Activated naive CD4-positive, alpha-beta T cell (primary cell): ENCODE measurements at places on chromosomes 1 and 21.

DNA sequence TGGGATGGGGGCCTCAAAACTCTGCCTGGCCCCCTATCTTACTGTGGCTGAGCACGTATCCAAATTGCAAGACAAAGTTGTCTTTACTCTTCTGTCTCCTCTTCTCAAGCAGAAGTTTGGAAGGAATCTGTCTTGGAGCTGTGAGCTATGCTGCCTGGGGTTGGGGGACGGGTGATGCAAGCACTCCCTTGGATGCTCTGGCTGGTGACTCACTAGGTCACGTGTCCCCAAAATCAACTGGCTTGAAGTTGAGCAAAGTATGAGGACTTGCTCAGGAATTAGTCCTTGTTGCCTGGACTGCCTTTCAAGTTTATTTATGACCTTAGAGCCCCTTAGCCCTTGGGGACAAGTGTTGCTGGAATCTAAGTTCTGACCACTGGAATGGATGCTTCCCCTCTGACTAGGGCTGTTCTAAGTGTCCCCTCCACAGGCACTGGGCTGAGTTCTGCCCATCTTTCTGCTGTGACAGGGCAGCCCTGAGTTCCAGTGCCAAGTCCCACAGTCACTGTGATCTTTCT, 269.5 kb downstream of the HHAT start:
- no peak for DNase-seq

GRCh38 chr1:197862221-197862620, 40.2 kb upstream of the C1orf53 start:
- no peak for DNase-seq

- no peak for DNase-seq
Measured at GRCh38 chr1:55131218-55131617, 83.9 kb downstream of the USP24 start.

GRCh38 chr1:31122741-31123140, 57.2 kb upstream of the PUM1 start:
- DNase-seq = no peak

DNA sequence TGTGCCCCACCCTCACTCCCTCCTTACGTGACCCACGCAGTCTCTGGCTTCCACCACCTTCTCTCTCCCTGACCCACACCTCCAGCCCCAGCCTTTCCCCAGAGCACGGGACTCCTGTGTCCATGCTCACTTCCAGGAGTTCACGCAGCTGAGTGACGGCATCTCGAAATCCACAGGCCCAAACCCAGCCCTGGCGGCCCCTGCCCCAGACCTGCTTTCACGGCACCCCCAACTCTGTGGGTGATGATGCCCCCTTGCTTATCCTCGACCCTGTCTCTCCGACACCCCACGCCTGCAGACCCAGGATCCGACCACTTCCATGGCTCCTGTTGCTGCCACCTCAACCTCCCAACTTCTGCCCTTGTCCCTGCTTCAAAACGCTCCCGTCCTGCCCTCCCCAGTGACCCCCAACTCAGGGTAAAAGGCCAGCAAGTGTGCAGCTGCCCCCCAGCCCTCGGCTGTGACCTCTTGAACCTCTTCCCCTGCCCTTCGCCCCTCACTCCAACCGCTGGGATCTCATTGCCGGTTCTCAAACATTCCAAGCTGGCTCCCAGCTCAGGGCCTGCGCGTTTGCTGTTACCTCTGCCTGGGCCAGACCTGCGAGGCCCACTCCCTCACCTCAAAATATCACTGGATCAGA, 30.4 kb upstream of the LAPTM5 start:
- DNase-seq = no peak

GRCh38 chr1:218112862-218113261, 172.2 kb upstream of the RRP15 start:
- no peak for DNase-seq

DNA sequence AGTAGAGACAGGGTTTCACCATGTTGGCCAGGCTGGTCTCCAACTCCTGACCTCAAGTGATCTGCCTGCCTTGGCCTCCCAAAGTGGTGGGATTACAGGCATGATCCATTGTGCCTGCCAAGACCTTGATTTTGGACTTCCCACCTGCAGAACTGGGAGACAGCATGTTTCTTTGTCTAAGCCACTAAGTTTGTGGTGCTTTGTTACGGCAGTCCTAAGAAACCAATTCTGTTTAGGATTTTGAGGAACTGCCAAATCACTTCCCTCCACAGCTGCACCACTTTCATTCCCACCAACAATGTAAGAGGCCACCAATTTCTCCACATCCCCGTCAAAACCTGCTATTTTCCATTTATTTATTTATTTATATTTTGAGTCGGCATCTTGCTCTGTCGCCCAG, 46.1 kb downstream of the CHAF1B start:
- DNase-seq = no peak

DNA sequence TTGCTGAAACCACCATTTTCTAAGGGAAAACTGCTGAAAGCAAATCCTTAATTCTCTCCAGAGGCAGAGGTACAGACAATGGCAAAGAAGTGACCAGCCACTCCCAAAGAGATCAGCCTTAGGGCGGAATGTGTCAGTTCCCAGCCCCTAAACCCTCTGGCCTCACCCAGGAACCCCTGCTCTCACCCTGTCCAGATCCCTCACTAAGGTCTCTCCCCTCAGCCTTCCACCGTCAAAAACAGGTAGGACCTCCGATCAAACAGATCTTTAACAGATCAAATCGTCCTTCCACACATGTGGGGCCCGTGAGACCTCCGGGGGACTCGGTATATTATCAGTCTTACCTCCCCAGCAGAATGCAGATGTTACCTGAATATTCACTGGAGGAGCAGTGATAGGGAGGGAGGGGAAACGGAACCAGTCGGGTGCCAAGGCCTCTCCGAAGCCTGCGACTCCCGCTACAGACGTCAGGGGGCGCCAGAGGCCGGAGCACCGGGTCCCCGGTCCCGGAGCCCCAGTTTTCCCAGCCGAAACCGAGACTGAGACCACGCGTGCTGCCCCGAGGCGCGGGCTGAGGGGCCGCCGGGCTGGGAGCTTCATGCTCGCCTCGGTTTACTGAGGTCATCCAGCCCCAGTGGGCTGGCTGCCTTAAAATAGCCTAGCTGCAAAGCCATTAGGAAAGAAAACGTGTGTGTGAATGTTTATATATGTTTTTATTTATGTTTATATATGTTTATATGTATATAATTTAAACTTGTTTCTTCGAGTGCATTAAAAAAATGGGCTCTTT, 23.6 kb downstream of the GPA33 start:
- peak; percentile 81 for DNase-seq

DNA sequence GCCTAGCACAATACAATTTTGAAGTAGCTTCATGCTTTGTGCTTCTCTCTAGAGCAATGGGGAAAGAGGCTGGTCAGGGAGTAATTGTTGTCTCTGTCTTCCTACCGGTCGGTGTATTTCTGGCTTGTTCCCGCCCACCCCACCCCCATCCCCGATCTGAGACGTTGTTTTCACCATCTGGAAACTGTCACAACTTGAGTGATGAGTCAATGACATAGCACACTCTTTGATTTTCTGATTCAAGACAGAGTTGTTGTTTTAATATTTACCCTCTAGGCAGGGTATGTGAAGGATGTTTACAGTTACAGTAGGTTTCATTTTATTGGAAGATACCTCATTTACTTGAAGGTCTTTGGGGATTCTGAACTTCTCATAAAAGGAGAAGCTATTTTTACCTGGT, 7.0 kb downstream of the IL12RB2 start:
- no peak for DNase-seq

GRCh38 chr1:157466011-157466410, 86.3 kb downstream of the FCRL5 start:
- DNase-seq = no peak

GRCh38 chr1:239558991-239559390, 172.6 kb downstream of the CHRM3 start:
- DNase-seq = no peak

- no peak for DNase-seq
Measured at GRCh38 chr1:31228986-31229385, 10.7 kb downstream of the NKAIN1 start.

- DNase-seq = no peak
Measured at GRCh38 chr1:61910035-61910434, 167.8 kb downstream of the PATJ start.

- DNase-seq = no peak
Measured at GRCh38 chr1:26971590-26971989, 11.3 kb upstream of the KDF1 start.

GRCh38 chr1:232900818-232901217, 49.6 kb upstream of the NTPCR start:
- no peak for DNase-seq

DNA sequence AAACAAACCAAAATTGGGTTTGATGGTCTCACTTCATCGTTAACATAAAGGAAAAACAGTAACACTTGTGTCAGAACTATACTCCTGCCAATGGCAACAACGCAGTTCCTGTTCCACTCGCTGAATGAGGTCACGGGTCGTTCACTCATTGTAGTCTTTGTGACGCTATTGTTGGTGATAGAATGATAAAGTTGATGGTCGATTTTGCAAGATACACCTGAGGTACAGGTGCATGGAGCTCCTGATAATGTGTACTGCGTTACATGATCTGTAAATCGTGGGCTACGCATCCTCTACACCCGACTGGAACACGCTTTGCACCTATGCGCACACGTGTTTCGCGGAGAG, 391 bp upstream of the CENPS start:
- no peak for DNase-seq

DNA sequence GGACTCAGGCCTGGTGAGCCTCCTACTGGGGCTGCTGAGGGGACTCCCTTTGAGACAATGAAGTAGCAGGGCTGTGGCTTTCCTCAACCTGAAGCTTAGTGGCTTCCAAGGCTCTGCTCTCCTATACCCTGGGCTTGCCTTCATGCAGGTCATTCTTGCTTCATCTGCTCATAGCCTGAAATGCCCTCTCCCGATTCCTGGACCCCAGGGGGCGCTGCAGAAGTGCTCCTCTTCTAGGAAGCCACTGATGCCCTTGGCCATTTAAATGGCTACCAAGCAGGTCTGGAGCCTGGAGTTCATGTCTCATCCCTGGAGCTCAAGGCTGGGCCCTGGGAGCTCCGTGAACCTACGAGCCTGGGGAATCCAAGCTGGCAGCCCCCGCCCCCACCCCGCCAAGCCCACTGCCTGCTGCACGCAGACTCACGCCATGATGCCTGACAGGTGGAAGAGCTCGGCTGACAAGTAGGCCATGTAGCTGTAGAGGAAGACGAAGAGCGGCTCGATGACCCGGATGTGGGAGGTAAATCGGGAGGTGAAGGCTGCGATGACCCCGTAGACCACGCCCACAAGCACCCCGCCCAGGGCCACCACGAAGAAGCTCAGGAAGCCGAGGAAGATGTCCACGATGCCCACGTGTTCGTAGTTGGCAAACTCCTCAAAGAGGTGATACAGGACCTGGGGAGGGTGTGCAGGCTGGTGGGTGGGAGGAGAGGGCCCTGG, 45.7 kb downstream of the SLC9A1 start:
- no peak for DNase-seq

- no peak for DNase-seq
Measured at GRCh38 chr21:17612023-17612564, 607 bp downstream of the BTG3 start.

- no peak for DNase-seq
Measured at GRCh38 chr1:242890192-242890741, 364.8 kb downstream of the CEP170 start.

- DNase-seq = no peak
Measured at GRCh38 chr1:84297546-84298244, 3.8 kb upstream of the SAMD13 start.

DNA sequence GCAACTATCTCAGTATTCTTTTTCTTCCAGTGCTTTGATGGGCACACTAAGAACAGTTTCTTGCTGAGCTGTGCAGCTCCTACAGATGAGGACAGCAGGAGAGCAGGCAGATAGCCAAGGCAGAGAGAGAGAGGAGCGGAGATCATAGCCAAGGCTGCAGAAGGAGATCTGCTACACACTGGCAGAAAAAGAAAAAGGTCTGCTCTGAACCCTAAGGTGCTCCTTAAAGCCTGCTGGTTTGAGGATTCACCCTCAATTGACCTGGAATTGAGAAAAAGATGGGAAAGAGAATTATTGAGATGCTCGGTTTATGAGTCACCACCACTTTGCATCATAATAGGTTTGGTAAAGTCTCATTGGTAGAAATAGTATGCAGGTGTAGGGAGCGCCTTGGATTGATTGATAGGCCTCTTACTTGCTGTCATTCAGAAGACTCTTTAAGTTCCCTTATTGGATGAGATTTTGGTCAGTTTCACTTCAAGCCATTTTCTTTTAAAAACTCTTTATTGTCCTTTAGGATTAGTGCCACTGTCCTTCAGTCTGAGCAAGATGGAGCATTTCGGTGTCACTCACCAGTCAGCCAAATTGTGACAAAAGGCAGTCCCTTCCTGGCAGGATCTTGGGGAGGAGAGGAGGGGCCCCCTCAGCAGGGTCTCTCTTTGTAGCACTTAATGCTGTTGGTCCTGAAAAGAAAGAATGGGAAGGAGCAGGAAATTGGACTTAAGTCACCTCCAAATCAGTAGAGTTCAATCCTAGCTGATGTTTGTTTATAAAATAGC, 685.0 kb downstream of the ADGRL2 start:
- DNase-seq = no peak

DNA sequence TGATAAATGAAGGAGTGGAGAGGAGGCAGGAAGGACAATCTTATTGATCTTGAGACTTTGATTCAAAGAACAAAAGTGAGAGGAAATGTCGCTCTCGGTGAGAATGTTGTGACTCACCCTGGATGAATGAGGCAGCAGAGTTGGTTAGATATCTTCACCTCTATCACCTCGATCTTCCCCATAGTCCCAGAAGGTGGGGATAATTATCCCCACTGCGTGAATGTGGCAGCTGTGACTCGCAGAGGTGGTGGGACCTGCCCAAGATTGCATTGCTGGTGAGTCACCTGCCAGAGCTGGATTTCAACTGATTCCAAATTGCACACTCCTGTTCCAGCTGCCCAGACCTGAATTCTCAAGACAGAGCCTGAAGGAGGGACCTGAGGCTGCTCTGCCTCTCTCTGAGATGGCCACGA, 105.0 kb downstream of the MATN1 start:
- no peak for DNase-seq

GRCh38 chr1:63108206-63108605, 214.2 kb upstream of the FOXD3 start:
- no peak for DNase-seq

DNA sequence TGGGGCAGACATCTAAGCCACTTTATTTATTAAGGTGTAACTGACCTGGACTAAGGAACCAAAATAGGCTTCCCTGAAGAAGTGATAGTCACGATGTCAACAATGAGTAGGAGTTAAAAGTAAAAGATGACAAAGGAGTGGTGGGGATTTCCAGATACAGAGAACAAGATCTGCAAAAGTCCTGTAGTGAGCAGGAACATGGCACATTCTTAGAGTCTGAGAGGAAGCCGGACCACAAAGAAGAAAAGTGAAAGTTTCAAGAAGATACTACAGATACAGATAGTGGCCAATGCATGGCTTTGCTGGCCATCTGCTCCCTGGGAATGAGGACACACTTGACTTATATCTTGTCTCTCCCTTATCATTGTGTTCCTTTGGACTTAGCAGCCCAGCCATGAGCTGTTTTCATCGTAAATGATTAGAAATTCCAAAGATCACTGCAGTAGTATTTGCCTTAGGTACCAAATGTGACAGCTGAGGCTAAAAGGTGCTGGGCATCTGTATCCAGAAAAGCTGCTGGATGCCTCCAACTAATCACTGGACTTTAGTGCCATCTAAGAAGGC, 302.4 kb upstream of the NR5A2 start:
- no peak for DNase-seq
